ENCODE measurements at places on chromosomes 12 and 14.

GRCh38 chr12:121800694-121801594, 2.9 kb upstream of the SETD1B start:
- no peak for DNase-seq

GRCh38 chr12:92041742-92042141, 103.9 kb downstream of the BTG1 start:
- no peak for DNase-seq

DNA sequence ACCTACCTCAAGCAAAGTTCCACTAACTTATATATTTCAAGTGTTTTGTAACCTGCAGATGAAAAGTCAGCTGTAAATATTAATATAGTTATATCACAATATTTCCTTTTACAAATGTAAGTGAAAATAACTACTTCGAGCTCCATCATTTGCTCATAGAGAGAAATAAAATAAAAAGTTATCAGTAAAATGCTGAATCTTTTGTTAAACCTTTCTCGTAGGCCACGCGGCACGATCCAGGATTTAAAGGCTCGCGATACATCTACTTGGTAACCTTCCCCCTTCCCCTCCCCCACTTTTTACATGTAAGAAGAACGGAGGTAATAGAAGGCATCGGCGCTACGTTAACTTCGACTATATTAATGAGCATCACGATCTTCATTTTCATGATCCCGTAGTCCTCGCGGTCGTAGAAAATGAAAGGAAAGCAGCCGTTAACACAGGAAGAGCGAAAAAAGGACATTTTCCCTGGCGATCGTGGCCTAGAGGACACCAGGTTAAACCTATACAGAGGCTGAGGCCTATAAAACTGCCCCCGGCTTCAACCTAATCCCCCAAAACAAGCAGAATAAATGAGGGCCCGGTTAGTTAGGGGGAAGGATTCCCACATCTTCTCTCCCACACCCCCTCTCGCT, 508 bp downstream of the HNRNPC start:
- DNase-seq = no peak

DNA sequence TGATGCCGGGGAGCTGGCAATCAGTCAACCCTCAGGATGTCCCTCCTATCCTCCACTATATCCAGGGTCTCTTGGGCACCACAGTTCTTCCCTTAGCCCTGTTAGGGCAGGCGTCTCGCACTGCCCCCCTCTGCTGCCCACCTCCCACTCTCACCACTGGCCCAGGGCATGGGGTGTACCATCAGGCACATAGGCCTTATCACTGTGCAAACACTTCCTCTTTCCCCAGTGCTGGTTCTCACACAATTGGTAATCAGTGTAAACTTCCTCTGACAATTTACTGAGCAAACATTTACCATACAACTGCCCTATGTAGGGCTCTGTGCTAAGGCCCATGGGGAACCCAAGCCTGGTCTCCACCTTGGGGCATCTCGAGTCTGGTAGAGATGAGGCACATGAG, 20.1 kb upstream of the TMED10 start:
- DNase-seq = no peak

DNA sequence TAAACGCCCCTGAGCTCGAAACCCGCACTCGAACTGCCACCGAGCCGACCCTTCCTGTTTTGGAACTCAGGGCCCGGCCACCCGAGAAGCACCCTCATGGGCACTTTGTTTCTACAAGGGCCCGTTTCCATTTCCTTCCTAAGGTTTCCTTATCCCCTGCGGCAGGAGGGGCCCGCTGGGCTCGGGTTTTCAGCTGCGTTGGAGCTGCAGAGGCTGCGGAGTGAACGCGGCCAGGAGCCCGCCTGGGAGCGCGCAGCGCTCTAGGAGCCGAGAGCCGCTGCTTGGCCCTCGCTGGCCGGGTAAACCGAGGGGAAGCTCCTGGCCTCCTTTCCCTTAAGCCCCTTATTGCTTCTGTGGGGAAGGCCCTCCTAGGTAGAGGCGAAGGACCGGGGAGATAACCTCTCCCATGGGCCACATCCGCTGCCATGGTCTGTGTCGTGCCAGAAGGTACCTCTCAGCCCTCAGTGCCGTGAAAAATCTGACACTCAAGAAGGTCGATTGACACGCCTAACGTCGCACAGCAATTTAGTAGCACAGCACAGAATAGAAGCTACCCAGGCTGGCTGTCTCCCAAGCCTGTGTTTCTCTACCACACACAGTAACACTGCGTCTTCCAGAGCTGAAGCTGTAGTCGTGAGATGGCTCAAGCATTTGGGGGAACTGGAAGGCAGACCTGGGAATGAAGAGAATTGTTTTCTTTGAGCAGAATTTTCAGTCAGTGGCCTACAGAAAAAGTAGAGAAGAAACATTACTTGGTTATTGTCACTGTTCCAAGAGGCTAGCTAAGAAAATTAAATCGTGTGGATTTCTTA, 12.9 kb upstream of the CALM1 start:
- DNase-seq = peak; percentile 30

GRCh38 chr14:74299061-74299545, 3.6 kb downstream of the ABCD4 start:
- no peak for DNase-seq

GRCh38 chr12:31583878-31584277, 7.1 kb downstream of the DENND5B start:
- DNase-seq = no peak

GRCh38 chr12:57229046-57229633, 371 bp upstream of the SHMT2 start:
- DNase-seq = no peak

GRCh38 chr12:49026678-49027480, 8.3 kb upstream of the PRKAG1 start:
- DNase-seq = no peak

DNA sequence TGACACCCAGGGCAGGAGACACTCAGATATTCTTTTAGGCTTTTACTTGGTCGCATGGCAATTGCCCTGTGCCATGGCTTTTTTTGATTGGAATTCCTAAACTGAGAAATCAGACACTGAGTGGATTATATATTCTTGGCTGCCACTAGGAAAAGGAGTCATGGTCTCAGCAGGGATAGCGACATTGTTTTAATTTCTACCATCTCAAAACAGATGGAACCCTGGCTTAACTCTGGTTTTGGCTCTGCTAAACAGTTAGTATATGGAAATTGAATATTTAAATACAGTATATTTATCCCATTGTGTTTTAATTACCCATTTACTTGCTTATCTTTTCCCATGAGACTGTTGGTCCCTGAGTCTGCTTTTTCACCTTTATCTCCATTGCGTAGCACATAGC, 84.0 kb downstream of the DACT1 start:
- no peak for DNase-seq

DNA sequence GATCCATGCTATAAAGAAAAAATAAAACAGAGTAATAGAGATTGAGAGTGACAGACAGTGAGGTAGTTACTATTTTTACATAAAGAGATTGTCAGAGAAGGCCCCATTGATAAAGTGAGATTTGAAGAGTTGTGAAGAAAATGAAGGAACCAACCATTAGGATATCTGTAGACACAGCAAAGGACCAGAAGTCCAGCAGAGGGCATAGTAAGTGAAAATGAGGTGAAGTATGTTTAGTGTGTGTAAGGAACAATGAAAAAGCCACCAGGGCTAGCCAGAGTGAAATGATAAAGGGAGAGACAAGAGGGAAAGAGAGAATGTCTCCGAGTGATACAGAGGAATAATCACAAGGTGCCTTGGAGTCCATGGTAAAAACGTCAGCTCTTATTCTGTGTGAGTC, 411.0 kb downstream of the NELL2 start:
- no peak for DNase-seq

DNA sequence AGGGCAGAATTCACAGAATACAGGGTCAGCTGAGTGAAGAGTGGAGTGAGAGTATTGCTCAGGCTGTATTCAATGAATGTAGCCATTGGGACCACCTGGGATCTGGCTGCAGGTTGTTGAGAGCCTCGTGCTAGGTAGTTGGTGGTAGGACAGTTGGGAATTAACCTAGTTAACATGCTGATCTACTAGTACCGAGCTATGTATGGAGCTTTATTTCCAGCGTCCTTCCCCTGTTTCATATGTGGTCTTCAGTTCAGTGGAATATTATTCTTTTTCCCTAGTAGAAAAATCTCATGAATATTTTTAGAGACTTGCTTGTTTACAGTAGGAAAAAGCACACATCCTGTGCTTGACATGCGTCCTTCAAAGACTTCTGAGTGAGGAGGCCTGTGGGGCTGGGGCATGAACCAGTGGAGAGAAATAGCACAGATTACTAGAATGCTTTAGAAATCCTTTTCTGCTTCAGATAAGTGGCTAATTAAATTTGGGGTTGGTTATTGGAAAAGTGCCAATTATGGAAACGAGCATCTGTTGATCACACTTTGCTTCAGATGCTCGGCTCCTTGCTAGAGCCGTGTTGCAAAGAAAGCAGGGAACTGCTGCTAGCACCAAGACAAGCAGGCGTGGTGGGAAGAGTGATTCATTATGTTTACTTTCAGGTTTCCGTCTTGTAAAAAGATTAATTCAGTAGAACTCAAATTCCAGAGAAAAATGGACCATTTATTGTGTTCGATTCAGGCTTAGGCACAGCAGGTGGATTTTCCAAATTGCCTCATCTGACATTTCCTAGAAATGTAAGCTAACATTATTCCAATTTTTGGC, 53.6 kb downstream of the ARF6 start:
- no peak for DNase-seq

GRCh38 chr12:82554529-82554928, 132.2 kb upstream of the TMTC2 start:
- no peak for DNase-seq

DNA sequence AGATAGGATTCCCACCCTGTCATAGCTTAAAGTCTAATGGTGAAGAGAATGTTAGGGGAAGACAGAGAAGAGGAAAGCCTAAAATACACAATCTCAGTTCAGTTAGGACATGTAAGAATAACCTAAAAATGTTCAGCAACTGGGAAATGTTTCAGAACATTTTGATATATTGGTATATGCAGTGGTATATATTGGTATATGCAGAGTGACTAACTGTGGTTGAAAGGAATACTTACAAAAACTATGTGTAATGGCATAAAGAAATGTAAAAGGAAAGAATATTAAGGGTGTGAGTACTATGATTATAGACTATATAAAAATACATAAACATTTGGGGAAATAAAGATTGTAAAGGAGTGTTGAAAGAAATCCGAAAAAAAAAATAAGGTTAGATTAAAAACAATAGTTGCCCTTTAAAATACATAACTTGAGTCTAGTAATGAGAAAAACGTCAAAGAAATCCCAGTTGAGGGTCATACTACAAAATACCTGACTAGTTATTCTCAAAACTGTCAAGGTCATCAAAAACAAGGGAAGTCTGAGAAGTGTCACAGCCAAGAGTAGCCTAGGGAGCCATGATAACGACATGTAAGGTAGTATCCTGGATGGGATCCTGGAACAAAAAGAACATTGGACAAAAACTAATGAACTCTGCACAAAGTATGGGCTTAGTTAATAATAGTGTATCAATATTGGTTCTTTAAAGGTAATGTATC, 25.6 kb downstream of the ZDHHC17 start:
- no peak for DNase-seq
